A673 (cell line): ENCODE measurements at places on chromosomes 16 and 17.

- no peak for DNase-seq
Measured at GRCh38 chr17:58640202-58640601, 51.6 kb downstream of the TEX14 start.

DNA sequence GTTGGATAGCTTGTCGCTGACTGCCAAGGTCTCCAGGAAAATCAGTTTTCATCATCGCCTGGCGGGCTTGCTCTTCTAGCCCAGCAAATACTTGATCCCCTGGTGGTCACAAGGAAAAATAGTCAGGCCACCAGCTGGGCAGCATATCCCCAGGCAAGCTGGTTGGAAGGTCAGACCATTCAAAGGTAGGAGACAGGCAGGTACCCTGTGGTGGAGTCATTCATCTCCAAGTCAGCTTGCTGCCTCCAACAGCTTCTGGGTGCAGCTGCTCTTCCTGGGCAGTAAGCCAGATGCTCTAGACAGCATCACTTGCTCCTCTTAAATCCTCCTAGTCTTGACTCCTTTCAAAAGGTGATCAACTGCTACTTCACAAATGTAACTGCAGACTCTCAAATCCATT lies 16.0 kb downstream of the ZNF821 start:
- DNase-seq = no peak

DNA sequence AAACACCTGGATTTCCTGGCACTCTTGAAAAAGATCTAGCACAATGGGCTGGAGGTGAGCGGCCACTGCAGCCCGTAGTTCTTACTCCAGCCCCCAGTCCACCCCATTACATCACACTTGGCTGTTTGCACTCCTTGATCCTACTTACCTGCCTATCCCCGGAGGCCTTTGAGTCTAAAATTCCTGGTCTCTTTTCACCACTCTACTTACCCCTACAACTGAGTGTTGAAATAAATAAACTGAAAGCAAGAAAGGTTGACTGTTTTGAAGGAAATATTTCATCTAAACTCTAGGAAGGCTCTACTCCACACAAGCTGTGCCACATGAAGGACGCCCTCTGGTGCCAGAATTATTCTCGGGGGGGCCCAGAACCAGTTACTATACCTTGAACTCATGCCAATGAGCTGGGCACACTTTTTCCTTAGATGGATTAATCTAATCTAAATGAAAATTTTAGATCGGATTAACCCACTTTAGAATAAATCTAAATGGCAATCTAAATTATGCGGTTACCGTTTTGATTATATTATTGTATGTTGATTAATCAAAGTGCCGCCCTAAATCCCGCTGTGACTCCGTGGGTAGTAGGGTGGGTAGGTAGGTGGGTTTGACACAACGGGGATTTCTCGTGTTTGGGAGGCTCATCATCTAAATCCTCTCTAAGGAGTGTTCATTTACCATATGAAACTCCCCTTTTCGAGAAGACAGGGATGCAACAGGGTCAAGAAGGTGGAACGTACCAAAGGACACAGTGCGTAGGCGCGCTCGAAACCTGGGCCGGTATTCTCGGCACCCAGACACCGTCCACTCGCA lies 651 bp upstream of the EIF1 start:
- peak; percentile 61 for DNase-seq

DNA sequence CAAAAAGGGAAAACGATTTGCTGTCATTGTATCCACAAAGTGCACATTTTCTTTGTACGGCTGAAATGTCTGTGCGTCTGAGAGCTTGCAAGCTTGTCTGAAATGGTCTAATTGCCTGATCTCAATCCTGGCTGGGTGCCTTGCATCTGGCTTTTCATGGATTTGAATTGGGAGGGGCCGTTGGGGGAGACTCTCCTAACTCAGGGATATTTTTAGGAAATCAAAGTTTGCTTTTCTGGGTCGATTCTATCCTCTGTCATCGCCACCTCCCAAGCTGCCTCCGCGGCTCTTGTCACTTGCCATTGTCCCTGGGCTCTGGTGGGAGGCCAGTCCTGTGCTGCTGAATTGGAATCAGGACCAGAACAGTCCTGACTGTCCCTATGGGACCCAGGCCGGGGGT lies 33.3 kb upstream of the MGAT5B start:
- DNase-seq = no peak

DNA sequence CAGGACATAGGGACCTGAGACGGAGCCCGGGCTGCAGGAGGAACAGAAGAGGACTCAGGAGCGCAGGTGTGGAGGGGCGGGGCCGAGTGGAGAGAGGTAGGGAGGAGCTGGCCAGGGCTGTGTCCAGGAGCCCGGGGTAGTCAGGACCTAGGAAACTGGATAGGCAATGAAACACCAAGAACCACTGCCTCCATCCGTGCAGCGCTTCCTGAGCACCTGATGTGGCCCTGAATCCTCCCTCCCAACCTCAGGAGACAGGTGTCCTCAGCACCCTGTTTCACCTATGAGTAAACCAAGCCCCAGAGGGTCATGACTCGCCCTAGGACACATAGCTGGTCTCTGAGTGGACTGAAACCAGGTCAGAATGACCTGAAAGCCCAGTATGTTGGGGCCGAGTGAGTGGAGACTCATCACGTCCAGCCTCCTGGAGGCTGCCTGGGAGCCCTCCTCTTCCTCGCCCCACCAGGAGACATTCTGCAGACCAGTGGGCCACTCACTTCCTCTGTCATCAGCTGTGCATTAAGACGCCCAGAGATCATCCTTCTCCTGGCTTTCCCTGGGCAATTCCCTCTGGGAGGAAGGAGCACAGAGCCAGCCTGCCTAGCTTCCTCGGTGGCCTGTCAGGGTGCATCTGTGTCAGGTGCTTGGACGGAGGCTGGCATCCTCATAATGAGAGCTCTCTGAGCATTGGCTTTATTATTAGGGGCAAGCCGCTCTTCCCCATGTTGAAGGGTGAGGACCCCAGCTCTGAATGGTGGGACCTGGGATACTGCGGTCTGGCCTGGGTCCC lies 72.8 kb downstream of the SCNN1B start:
- DNase-seq = no peak

DNA sequence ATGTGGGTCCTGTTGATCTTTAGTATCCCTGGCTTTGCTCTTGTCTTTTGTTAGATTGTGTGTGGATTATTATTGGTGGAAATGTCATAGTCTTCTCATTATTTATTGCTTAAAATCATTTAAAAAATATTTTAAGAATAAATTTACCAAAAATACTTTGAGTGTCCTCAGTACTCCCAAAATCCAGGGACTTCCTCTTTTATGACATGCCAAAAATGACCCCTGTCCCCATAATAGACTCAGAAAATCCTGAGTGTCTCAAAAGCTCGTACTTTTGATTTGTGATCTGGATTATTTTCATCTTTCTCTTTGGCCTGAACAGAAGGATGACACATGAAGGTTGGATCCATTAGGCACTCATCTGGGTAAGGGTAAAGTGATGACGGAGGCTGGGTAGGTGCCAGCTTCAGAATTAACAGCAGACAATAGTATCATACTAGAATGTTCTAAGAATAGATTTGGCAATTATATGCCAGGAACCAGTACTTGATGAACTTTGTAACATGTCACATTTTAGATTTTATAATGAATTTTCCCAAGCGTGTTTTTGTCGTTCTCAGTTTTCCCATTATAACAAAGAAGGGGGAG lies 602.2 kb upstream of the CDH8 start:
- DNase-seq = no peak

GRCh38 chr17:70084476-70084875 lies 9.5 kb downstream of the KCNJ16 start:
- DNase-seq = no peak
